ENCODE measurements at places on chromosomes 6 and 20.

GRCh38 chr6:31128093-31128676, 7.9 kb upstream of the CDSN start:
- peak; percentile 49 for DNase-seq

- DNase-seq = no peak
Measured at GRCh38 chr6:89217299-89217910, at the start of gene GABRR1. GABRR1 (minus strand) TSS chr6:89217358; CDS start chr6:89217322, 36 bp downstream.

DNA sequence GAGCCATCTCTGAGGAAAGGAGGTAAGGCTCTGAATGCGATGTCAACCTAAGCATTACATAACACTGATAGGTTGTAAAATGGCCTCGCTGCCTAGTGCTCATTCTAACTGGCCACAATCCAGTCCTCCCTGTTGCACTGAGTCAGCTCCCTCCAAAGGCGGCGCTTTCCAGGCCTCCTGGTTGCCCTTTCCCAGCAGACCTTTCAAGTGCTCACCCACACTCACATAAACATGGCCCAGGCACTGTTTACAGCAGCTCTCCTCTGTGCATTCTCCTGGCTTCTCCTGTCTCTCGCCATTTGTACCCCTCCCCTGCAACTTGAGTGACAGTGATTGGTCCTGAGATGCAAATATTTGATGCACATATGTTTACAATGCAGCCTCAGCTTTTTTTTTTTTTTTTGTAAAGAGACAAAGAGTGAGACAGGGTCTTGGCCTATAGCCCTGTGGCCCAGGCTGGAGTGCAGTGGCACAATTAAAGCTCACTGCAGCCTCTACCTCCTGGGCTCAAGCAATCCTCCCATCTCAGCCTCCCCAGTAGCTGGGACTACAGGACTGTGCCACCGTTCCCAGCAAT, 36.8 kb upstream of the PRND start:
- DNase-seq = no peak

DNA sequence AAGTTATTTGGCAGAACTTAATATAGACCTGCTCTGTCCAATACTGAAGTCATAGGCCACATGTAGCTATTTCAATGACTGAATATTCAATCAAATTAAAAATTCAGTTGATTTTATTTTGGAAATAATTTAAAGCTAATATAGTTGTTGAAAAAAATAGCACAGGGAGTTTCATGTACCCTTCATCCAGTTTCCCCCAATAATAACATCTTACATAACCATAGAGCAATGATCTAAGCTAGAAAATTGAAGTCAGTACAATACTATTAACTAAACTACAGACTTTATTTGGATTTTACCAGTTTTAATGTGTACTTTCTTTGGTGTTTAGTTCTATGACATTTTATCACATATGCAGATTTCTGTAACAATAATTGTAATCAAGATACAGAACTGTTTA, 212.2 kb upstream of the HDDC2 start:
- no peak for DNase-seq

GRCh38 chr6:49504666-49505065, 4.9 kb downstream of the GLYATL3 start:
- no peak for DNase-seq

- no peak for DNase-seq
Measured at GRCh38 chr6:118736440-118736839, 85.0 kb upstream of the CEP85L start.

GRCh38 chr6:67467341-67467740, 1167.7 kb upstream of the ADGRB3 start:
- no peak for DNase-seq

- no peak for DNase-seq
Measured at GRCh38 chr6:14635195-14635594, 517.6 kb downstream of the CD83 start.

GRCh38 chr6:116047173-116047933, 13.3 kb downstream of the FRK start:
- DNase-seq = no peak

DNA sequence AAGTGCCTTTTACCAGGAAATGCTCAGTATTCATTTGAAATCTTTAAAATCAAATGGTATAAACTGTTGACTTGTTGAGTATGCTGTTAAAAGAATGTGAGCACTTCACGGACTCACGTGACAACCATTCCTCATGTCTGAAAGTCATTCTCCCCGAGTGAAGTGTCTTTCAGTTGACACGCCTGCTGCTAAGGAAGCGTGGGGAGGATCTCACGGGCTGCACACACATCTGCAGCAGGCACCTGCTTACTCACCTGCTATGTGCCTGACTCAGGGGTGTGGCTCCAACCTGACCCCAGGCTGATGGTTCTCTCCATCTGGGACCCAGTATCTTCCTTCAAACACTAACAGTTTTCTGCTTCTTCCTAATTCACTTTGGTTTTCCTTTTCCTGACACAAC, 32.7 kb downstream of the WDR27 start:
- DNase-seq = no peak

- DNase-seq = no peak
Measured at GRCh38 chr6:31899882-31900722, 1.8 kb downstream of the ZBTB12 start.

DNA sequence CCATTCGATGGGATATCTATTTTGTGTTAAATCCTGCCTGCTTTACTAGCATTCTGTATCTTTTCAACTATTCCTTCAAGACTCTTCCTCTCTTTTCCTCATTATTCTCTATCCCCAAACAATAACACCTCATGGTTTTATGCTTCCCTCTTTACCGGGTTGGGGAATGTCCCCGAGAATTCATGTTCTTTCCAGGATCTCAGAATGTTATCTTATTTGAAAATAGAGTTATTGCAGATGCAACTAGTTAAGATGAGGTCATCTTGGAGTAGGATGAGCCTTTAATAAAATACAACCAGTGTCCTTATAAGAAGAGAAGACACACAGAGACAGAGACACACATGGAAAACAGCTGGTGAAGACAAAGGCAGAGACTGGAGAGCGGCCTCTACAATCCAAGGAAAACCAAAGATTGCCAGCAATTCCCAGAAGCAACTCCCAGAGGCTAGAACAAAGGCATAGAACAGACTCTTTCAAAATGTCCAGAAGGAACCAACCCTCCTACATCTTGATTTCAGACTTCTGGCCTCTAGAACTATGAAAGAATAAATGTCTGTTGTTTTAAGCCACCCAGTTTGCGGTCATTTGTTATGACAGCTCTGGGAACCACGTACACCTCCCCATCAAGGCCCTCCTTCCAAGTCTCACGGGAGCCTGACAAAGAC, 126.8 kb upstream of the TNFAIP3 start:
- no peak for DNase-seq

- DNase-seq = no peak
Measured at GRCh38 chr6:53623497-53623896, 42.1 kb downstream of the KLHL31 start.

DNA sequence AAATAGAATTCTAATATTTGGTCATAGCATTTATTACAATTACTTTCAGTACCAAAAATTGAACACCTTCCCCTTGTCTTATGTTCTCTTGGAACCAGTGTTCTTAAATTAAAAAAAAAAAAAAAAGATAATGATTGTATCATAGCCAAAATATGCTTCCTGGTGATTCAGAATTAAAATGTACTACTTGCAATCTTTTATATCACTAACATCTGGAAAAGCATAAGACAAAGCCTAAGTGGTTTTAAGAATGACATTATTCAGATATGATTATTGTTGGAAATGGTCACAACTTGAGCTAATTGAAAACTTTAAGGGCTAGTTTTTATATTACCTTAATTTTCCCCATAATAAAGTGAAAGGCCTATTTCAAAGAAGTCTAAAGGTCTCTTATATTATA, 493.3 kb upstream of the MARCKS start:
- DNase-seq = no peak

- DNase-seq = no peak
Measured at GRCh38 chr20:12467758-12468157, 541.0 kb upstream of the SPTLC3 start.

GRCh38 chr6:55069132-55069781, 105.1 kb upstream of the HCRTR2 start:
- DNase-seq = no peak

DNA sequence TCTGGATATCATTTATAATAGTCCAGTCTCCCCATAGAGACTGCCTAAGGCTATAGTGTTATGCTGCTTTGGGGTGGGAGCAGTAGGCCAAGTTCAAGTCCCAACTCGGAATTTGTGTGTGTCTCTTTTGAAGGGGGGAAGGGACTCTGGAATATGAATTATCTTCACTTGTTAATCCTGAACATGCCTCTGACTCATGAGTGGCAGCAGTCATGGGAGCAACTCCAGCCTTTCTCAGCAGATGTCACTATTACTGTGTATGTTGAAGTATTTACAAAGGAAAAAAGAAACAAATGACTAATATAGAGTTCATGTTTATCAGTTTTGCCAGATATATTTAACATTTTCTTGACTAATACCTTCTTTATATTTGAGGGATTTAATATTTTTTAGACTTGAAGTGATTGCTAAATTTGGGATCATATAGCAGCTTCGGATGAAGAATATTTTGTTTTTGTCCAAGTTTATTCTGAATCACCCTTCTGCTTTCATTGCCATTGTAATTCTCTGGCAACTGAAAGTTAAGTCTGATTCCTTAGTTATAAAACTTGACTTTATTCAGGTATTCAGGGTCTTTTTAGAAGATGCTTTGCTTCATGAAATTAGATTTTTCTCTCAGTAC, 23.4 kb downstream of the FAM217A start:
- no peak for DNase-seq

DNA sequence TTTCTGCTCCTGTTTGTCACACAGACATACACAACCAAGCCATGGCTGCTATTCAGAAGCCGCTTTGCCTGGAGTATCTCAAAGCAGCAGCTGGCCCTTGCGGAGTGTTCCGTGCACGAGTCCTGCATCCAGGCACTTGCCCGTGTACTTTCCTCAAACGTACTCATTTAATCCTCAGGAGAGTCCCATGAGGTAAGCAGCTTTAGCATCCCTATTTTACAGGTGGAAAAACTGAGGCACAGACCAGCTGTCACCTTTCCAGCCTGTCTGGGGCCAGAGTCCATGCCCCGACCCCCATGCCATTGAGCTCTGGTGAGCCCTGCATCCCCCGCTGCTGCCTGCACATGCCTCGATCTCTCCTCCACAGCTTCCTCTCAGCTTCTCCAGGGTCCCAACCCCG, 130.0 kb downstream of the ERMARD start:
- no peak for DNase-seq

All from central memory CD8-positive, alpha-beta T cell (primary cell).